ENCODE measurements at places on chromosomes 5 and 9. TPM values are rescaled to one million over a fixed set of nuclear protein-coding genes. Genes with fewer than 3 reads are reported as not detected.
A peak's percentile ranks its signal among the peaks of the same experiment; 100 is the strongest.

DNA sequence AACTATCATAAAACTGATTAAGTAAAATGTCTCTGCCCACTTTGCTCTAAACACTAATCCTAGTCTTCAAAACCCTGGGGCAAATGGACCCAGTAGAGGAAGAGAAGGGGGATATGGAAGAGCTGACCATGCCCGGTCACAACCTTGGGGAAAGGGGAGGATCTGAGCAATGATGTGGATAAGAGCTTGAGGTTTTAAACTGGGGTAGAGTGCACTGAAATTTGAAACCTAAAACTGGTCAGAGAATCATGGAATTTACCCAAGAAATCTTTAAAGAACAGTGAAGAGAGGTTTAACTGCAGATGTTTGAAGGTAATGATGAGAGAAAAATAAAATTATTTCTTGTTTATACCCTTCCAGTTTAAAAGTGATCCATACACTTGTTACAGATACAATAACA lies 110.8 kb downstream of the MRPS30 start:
- no peaks in the 10 kb centered on the region for H3K4me1 ChIP-seq
- H3K36me3 ChIP-seq: no peaks in the 10 kb centered on the region
- H3K27me3 ChIP-seq: no peaks in the 10 kb centered on the region

GRCh38 chr9:1053282-1053621 lies 3.1 kb downstream of the DMRT2 start:
- H3K36me3 ChIP-seq: no peaks in the 10 kb centered on the region
- no peak overlapping the region for H3K27ac ChIP-seq
- DNase-seq: no peak
- peaks cover 21% of the 10 kb centered on the region for H3K27me3 ChIP-seq

DNA sequence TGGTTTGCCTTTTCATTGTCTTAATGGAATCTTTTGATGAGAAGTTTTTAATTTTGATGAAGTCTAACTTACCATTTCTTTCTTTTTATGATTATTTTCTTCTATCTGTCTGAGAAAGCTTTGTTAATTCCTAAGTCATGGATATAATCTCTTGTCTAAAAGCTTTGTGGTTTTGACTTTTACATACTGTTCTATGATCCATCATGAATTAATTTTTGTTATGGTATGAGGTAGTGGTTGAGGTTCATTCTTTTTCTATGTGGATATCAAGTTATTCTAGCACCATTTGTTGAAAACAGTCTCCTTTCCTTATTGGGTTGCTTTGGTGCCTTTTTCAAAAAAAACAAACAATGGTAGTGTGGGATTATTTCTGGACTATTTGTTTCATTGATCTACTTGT lies 20.4 kb downstream of the FBXO10 start:
- H3K27me3 ChIP-seq: no peaks in the 10 kb centered on the region
- no peak overlapping the region for H3K27ac ChIP-seq
- DNase-seq: no peak
- no peaks in the 10 kb centered on the region for H3K4me1 ChIP-seq
- H3K36me3 ChIP-seq: no peaks in the 10 kb centered on the region

GRCh38 chr5:40405230-40405629 lies 274.5 kb upstream of the PTGER4 start:
- H3K36me3 ChIP-seq: no peaks in the 10 kb centered on the region
- no peak overlapping the region for H3K4me3 ChIP-seq
- no peaks in the 10 kb centered on the region for H3K4me1 ChIP-seq
- H3K27ac ChIP-seq: no peak overlapping the region

DNA sequence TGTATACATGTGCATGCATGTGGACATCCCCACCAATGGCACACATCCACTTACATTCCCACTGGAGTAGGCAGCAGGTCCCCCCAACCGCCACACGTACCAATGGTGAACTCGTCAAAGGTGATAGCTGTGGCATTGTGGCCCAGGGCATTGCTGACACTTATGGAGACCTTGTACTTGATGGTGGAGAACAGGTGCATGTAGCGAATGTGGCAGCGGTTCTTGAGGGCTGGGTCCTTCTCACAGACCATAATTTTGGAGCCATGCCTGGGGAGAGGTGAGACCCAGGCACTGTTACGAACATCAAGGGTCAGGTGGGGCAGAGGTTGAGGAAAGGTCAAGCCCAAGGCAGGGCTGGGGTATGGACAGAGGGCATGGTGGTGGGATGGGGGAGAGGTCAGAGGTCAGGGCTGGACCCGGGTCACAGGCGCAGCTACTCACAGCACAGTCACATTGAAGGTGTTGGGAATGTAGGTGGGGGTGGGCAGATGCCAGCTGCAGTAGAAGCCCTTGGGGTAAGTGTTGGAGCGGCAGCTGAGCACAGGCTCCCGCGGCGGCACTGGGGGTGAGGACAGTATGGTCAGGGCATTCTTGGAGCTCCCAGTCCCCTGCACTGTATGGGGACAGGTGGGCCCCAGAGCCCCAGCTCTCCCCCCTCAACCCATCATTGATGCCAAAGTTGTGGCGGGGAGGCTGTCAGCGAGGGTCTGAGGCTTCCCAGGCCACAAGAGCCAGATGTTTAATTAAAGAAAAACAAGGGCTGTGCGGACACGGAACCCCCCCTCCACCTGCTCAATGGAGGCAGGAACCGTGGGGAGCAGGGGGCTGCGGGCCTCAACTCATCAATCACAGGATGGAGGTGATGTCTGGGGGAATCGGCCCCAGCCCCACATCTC lies 31.9 kb downstream of the CNTFR start:
- no peak overlapping the region for H3K4me3 ChIP-seq
- DNase-seq: no peak

- no peak for DNase-seq
- H3K4me3 ChIP-seq: no peak overlapping the region
- no peak overlapping the region for H3K27ac ChIP-seq
- H3K4me1 ChIP-seq: peaks cover 19% of the 10 kb centered on the region
- H3K27me3 ChIP-seq: no peaks in the 10 kb centered on the region
Measured at GRCh38 chr9:13110766-13111417, 168.6 kb downstream of the MPDZ start.

DNA sequence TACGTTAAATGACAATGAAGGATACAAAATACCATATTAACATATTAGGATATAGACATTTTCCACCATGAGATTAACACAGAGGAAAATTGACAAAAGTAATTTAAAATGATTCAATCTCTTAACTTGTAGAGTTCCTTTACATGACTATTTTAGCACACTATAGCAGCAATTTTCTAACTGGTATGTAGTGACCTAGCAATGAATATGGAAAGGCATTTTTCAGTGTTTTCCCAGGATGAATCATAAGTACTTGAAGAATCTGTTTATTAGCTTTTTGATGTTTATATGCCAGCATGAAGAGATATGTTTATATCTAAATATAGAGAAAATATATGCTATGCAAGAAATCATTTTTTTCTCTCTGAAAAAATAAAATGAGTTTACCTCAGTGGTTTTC lies 782.5 kb upstream of the CDH10 start:
- no peak overlapping the region for H3K27ac ChIP-seq
- H3K4me3 ChIP-seq: no peak overlapping the region
- no peak for DNase-seq
- H3K36me3 ChIP-seq: no peaks in the 10 kb centered on the region
- H3K4me1 ChIP-seq: no peaks in the 10 kb centered on the region

DNA sequence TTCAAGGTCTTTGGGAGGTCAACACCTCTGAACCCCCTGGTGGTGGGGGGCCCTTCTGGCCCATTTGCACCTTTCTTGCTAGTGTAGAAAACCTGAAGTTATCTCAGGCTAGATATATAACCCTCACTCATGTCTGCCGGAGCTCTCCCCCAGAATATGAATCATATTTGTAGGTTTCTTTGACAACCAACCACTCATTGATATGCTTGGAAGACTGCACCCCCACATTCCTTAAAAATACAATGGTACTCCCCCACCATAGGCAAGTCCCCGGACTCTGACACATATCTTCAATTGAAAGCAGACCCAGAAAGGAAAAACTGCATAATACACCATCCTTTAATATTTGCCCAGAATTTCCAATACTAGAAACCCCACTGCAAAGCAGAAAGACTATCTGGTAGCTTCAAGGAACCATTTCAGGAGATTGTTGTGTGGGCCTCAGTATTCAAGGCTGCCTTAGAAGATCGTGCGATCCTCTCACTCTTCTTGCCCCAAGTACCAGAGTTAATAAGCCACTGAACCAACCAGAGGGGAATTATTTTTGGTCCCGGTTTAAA lies 978 bp upstream of the UBE2B start:
- H3K27me3 ChIP-seq: no peaks in the 10 kb centered on the region
- peaks cover 14% of the 10 kb centered on the region for H3K4me1 ChIP-seq
- peak overlapping the region; percentile 84 for H3K4me3 ChIP-seq
- peaks cover 4% of the 10 kb centered on the region for H3K36me3 ChIP-seq
- H3K27ac ChIP-seq: no peak overlapping the region

DNA sequence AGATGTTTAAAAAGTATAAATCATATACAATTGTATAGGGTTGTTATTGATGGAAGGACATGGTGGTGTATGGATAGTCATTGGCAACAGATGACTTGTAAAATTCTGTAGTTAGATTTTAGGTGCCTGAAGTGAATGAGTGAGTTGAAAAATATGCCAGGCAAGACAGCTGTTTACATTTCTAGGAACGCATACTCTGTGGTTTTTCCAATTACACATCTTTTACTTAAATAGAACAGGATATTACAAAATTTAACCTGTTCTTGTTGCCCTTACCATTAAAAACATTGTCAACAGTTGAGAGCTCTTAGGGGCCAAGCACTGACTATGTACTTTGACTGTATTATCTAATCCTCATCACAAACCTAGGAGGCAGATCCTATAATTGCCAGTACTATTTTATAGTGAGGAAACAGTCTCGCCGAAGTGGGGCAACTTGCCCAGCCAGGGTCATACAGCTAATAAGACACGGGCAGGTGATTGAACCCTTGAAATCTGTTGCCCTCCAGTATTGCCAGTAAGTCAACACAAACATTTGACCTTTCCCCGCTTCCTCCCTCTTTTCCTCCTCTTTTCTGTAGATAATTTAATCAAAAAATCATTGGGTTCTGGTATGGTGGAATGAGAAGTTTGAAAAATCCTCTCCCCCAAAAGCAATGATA lies 88.6 kb downstream of the MACROH2A1 start:
- no peak overlapping the region for H3K4me3 ChIP-seq
- DNase-seq: no peak
- no peak overlapping the region for H3K27ac ChIP-seq
- no peaks in the 10 kb centered on the region for H3K36me3 ChIP-seq
- H3K4me1 ChIP-seq: peaks cover 15% of the 10 kb centered on the region

GRCh38 chr9:126521976-126522590 lies 91.6 kb upstream of the LMX1B start:
- no peak overlapping the region for H3K4me3 ChIP-seq
- DNase-seq: no peak
- H3K4me1 ChIP-seq: peaks cover 31% of the 10 kb centered on the region
- H3K27me3 ChIP-seq: peaks cover 23% of the 10 kb centered on the region
- H3K27ac ChIP-seq: no peak overlapping the region

DNA sequence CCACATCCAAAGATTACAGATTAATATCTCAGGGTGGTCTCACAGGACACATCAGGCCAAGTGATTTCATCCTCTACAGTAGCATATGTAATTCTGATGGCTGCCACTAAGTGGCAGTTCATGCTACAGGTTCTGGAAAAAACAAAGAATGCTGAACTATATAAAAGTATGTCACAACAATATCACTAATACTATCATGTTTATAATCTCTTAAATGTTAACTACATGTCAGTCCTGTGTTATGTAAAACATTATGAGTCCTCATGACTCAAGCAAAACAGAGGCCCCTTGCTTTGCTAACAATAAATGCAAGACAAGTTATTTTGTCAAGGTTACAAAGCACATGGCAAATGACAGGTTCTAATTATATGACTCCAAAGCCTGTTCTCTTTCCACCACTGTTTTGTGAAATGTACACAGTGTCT lies 233.2 kb downstream of the FBXL17 start:
- DNase-seq: peak; percentile 23
- H3K36me3 ChIP-seq: no peaks in the 10 kb centered on the region
- no peaks in the 10 kb centered on the region for H3K27me3 ChIP-seq
- no peaks in the 10 kb centered on the region for H3K4me1 ChIP-seq
- no peak overlapping the region for H3K27ac ChIP-seq

DNA sequence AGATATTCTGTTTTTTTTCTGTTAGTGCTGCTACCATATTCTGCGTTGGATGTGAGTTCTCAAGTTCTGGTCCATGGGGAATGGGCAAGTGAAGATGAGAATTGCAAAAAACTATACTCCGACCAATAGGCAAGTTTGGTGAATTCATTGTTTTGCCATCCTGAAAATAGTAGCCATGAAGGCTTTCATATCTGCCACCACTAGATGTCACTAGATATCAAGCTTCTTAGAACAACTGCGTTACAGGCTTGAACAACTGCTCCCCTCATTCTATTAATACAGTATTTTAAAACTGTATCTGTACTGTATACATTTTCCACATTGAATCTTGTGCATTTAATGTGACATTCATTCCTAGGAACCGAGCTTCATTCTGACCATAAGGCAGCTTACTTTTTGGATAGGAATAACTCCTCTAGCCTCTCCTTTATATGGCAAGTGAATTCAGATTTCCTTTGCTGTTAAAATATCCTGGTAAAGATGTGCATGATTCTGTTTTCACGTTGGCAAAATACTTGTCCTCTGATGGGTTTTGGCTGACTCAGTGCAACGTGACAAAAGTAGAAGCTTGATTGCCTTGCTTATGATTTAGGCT lies 163.6 kb downstream of the SREK1 start:
- H3K27me3 ChIP-seq: no peaks in the 10 kb centered on the region
- H3K4me3 ChIP-seq: no peak overlapping the region
- DNase-seq: peak; percentile 83
- H3K36me3 ChIP-seq: no peaks in the 10 kb centered on the region
- H3K4me1 ChIP-seq: peaks cover 15% of the 10 kb centered on the region
- H3K27ac ChIP-seq: no peak overlapping the region

DNA sequence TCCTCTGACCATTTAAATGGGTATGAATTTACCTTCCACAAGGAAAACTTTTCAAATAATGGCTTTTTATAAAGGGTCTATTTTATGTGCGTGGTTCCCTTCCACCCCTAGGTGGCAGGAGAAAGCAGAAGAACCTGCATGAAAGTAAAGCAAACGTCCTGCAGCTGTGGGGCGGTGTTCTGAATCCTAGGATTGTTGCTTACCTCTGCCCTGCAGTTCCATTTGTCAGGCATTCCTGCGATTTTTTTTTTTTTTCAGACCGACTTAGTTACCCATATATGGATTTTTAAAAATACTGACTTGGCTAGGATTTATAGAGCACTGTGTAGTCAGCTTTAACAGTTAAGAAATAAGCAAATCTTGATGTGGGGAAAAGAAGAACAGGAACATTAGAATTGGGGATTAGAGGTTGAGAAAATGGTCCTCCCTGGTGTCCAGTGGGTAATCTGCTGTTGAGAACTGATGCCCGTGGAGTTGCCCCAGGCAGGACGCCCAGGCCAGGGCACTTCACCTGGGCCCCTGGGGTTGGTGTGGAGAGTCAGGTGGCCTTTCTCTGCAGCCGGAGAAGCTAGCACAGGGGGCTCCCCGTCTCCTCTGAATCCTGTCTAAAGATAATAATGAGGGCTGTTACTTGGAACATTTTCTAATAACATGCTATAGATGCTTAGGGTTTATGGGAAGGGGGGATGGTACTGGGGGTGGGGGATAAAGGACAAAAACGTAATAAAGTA lies 30.4 kb upstream of the LTC4S start:
- peaks cover 4% of the 10 kb centered on the region for H3K4me1 ChIP-seq
- peak; percentile 82 for DNase-seq
- no peaks in the 10 kb centered on the region for H3K27me3 ChIP-seq
- peak overlapping the region; percentile 56 for H3K27ac ChIP-seq
- no peaks in the 10 kb centered on the region for H3K36me3 ChIP-seq

The DNAH5 gene
- total RNA-seq: 0.62 TPM

The EIF4E1B gene
- 0.68 TPM for total RNA-seq

The PCDH1 gene
- 48.4 TPM for total RNA-seq

The FSD1L gene
- total RNA-seq: 19.8 TPM

The PCA3 gene
- 0.30 TPM for total RNA-seq

Measured in neural progenitor cell (in vitro differentiated cells).